ENCODE measurements at places on chromosomes 7 and 10.

DNA sequence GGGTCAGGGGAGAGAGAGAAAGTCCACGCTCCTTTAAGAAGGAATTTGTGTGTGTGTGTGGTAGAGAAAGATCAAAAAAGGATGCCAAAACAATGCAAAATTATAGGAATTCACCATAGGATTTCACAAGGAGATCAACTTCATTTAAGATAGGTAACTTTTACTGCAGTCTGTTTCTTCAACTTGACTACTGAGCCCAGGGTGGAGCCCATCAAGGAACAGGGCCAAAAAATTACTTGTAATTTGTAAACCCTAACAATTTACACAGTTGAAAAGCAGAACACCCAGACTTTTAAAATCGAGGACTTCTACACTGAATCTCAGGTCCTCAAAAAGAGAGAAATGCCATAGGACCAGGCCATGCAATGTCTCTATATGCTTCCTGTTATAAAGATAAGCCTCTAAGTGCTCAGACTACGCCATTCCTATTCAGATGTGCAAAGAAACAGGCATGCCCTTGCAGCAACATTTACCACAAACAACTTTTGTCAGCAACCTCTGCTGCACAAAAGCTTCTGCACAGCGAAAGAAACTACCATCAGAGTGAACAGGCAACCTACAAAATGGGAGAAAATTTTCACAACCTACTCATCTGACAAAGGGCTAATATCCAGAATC, 10.6 kb upstream of the GIMAP4 start:
- DNase-seq = peak; percentile 48

GRCh38 chr7:150721970-150722373, 5.6 kb downstream of the GIMAP1 start:
- no peak for DNase-seq

GRCh38 chr10:84190621-84191020, 3.7 kb upstream of the CDHR1 start:
- DNase-seq = no peak

GRCh38 chr7:157072361-157072760, 61.9 kb upstream of the MNX1 start:
- no peak for DNase-seq

DNA sequence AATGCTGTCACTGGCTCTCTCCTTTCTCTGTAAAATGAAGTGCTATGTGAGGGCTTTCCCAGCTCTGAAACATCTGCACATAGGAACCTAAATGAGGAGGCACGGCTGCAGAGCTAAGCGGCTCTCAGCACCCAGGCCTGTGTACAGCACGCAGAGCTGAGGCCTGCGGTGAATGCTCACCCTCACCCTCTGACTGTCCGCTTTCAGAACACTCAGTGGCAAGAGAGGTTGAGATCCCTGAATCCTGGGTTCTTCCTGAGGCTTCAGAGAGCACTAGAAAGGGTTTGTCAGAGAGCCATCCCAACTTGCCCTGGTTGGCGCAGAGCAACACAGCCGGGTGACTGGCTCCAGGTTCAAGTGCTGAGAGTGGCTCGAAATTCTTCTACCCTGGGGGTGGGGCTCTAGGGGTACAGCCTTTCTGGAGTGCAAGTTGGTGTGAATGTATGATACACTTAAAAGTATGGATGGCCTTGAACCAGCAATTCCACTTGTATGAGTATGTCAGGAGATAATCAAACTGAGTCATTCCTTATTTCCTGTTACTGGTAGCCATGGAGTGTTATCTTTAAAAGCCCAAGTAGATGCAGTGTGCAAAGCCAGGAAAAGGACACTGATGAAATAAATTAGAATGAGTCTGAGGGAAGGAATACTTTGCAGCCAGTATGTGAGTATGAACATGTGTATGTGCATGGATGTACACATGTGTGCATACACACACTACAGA, 1.7 kb upstream of the CCDC201 start:
- no peak for DNase-seq

- DNase-seq = no peak
These were observed 162.9 kb downstream of the GRK5 start for GRCh38 chr10:119370111-119370741.

GRCh38 chr7:129591868-129592267, 19.7 kb upstream of the NRF1 start:
- DNase-seq = no peak

DNA sequence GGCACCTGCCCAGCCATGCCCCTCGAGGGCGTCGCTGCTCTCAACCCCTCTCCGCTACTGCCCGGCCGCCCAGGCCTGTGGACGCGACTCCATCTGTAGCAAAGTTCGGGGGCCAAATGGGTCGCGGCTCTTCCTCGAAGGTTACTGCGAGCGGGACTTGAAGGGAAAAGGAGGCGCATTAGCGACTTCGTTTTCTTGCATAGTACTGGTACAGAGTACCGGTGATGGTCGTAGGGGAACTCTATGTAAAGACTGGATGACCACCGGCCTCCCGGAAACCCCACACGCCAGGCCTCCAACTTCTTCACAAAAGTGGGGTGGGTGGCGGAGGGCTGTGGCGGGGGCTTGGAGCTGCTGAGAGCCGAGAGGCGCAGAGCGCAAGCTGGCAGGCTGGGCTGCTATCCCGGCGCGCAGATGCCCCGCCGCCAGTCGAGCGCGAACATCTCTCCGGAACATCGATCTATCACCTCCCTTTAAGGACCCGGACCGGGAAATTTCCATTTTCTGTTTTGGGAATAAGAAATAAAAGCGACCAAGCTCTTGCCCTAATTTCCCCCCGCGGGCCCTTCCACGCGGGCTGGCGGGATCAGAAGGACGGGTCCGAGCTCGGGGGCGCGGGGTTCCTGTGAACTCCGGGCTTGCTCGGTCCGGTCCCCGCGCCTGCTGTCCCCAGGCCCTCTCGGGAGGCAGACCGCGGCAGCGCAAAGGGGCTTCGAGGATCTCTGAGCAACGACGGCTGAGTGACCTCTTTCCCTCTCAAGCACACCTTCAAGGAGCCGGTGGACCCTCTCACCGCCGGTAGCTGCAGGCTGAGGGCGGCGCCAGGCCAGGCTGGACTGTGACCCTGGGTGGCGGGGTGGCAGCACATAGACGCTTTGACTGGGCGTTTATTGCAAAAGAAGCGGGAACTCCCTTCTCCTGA, 12.2 kb upstream of the FEZF1 start:
- no peak for DNase-seq

- no peak for DNase-seq
These were observed 1.5 kb upstream of the NRP1 start for GRCh38 chr10:33335801-33336581.

GRCh38 chr7:70738151-70738885, 393.6 kb upstream of the GALNT17 start:
- no peak for DNase-seq

- no peak for DNase-seq
These were observed 88.5 kb downstream of the PAXIP1 start for GRCh38 chr7:154914308-154914995.

GRCh38 chr7:459584-460373, 59.9 kb downstream of the PDGFA start:
- no peak for DNase-seq
